ENCODE measurements at places on chromosomes 11 and 22.

GRCh38 chr22:44823396-44823795, 71.0 kb downstream of the ARHGAP8 start:
- no peak for DNase-seq

GRCh38 chr22:41801886-41802285, 1.4 kb downstream of the CCDC134 start:
- no peak for DNase-seq

DNA sequence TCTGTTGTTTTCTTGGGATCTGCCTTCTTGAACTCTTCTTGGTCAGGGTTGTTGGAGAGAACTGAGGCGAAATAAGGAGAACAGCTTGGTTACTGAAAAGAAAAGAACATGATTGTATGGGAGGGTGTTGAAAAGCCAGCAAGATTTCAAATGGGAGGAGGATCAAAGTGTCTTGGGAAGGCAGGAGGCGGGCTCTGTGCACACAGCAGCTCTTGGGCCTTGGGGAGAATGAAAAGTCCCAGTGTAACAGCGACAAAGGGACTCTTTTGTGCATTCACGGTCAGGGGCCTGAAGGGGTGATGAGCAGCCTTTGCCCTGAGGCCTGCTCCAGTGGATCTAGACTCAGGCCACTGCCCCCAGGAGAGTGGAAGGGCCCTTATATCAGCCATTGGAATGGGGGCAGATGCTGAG, 135.4 kb downstream of the ADAMTS15 start:
- no peak for DNase-seq

GRCh38 chr11:12276356-12276755, 101.0 kb upstream of the PARVA start:
- DNase-seq = no peak

- no peak for DNase-seq
Observed at GRCh38 chr11:96256215-96257011, 86.6 kb downstream of the MAML2 start.

DNA sequence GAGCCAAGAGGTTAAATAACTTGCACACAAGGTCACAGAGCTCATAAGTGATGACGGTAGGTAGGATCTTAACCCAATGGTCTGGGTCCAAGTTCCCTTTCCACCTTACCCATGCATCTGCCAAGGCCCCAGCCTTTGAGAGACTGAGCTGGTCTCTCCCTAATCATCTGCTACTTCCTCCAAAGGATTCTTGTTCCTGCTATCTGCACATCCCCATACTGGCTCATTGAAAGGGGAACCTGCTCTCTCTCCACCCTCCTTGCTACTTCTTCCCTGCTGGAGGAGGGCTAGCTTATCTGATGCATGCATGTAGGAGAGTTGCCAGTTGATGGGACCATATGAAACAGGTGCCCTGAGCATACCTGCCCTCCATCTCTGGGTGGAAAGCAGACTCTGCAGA, 47.7 kb downstream of the COMMD9 start:
- no peak for DNase-seq

DNA sequence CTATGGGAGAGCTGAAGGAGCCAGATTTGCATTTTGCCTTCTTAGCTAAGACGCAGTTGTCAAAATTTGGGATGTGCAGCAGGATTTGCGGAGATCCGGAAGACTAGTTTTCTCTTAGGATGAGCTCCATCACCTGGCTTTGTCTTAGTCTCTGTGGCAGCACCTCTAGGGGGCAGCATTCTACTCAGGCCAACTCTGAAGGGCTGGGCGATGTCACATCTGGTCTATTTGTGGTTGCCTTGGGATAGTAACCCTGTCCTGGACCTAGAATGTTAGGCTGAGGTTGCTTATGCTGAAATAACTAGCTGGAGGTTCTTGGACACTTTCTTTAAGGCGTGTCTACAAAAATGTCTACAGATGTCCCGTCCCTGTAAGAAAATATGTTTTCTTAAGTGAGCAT, 116.2 kb downstream of the FAT3 start:
- no peak for DNase-seq

GRCh38 chr11:112178936-112179335, 3.6 kb downstream of the BCO2 start:
- no peak for DNase-seq

DNA sequence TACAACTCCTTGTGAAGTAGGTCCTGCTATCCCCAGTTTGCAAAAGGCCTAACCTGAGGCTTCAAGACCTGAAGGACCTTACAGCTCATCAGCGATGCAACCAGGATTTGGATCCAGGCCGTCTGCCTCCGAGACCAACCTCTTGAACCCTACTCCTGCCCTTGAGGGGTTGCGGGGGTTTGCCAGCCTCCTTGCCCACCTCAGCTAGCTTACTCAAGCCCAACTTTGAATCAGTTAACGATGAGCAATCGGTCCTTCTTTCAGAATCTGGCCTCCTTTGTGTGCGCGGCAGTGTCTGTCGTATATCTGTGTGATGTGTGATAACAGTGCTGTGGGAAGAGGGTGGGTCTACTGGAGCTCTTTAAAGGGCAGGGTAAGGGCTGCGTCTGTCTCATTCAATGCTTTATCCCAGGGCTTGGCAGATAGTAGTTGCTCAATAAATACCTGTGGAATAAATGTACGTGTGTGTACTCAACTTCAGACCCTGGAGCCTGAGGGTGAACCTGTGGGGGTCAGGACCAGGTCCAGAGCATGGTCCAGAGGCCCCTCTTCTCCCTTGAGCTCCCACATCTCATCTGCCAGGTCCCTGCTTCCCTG, 3.2 kb downstream of the CHRM1 start:
- no peak for DNase-seq

- no peak for DNase-seq
Observed at GRCh38 chr11:68231621-68232020, 18.5 kb upstream of the KMT5B start.

GRCh38 chr11:72227316-72228228, 3.0 kb downstream of the INPPL1 start:
- no peak for DNase-seq

GRCh38 chr11:35139722-35140282, 831 bp downstream of the CD44 start:
- no peak for DNase-seq

DNA sequence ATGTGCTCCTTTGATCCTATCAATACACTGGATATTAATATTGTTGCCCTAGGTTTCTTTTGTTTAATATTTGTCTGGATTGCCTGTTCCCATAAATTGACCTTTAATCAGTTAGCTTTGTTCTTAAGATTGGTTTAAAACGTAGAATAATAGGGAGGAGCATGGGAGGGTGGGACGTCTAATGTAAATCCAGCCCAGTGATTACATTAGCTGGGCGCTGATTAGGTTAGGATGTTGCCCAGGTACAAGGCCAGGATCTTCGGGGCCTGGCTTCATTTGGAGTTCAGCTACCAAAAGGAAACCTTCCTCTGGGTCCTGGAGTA, at the start of gene SRSF8:
SRSF8 (plus strand) TSS at position 204 of the 323 bp plus-strand sequence. CDS start 308 bp downstream, outside the sequence.
- DNase-seq = peak; percentile 28

DNA sequence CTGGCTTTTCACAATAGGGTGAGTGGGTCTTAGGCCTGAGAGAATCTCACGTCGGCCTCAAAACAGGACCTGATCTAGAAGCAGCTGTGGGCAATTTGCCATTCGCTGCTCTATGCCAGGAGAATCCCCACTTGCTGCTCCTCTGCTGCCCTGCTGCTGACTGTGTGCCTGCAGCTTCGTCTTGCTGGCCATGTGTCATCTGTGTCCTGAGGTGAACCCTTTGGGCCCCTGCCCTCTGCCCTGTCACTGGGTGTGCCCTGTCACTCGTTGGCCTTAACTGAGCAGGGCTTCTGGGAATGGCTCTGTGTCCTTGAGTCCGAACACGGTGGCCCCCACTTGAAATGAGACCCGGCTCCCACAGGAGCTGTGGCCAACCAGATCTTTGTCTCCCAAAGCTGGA, 6.2 kb downstream of the NAA40 start:
- DNase-seq = no peak

DNA sequence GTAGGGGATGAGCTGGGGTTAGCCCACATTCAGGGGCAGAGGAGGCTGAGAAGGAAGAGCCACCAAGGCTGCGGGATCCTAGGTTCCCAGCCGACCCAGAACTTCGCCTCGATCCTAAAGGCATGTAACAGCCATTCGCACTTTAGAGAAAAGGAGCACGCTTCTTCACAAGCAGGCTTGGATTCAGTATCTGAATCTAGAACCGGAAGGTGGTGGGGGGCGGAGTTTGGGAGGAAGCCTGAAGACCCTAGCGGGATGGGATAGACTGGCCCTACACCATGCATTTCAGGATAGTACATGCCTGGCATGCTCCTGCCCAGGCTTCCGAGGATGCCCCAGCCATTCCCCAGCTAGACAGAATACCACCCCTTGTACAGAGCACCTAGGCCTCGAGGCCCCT, 4.4 kb downstream of the SCARF2 start:
- no peak for DNase-seq

DNA sequence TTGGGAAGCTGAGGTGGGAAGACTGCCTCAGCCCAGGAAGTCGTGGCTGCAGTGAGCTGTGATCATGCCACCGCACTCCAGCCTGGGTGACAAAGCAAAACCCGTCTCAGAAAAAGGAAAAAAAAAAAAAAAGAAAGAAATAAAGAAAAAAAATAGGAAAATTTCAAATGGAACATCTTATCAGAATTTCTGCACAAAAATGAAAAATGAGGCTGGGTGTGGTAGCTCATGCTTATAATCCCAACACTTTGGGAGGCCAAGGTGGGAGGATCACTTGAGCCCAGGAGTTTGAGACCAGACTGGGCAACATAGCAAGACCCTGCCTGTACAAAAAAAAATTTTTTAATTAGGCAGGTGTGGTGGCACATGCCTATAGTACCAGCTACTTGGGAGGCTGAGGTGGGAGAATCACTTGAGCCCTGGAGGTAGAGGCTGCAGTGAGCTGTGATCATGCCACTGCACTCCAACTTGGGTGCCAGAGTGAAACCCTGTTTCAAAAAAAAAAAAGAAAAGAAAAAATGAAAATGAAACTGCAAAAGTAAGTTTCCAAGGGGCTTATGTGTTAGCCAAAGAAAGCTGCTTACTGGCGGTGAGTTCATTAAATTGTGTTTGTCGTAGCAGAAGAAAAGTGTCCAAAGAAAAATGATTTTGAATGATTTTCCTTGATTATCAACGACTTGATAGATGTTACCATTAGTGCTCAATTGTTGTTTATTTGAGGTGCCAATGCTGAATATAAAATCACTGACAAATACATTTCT, 7.5 kb upstream of the CRKL start:
- no peak for DNase-seq

DNA sequence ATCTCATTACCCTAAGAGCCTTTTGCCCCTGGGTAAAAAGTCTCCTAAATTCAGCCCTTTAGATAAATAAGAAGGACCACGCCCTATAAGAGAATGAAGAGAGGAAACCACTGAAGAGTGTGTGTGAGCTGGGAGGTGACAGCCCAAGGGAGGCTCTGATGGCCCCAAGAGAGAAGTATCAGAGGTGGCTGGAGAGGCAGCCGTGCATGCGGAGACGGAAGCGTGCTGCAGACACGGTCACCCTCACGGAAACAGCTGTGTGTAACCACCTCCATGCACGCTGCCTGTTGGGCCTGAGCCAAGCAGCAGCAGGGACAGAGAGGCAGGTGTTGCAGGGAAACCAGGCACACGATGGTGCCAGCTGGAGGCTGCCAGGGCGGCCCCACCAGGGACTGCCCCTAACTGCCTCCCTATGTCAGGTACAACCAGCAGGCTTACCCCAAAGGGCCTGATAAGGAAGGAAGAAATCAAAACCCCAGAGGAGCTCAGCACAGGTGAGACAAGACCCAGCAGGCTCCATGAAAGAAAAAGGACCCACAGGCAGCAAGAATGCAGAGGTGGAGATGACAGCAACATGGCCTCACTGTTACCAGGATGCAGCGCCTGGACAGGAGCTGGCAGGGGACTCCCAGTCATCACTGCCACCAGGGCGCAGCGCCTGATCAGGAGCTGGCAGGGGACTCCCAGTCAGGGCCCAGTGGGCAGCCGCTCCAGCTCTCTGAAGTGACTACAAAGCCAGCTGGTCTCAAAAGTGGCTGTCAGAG, 7.8 kb downstream of the LARGE2 start:
- peak; percentile 90 for DNase-seq

DNA sequence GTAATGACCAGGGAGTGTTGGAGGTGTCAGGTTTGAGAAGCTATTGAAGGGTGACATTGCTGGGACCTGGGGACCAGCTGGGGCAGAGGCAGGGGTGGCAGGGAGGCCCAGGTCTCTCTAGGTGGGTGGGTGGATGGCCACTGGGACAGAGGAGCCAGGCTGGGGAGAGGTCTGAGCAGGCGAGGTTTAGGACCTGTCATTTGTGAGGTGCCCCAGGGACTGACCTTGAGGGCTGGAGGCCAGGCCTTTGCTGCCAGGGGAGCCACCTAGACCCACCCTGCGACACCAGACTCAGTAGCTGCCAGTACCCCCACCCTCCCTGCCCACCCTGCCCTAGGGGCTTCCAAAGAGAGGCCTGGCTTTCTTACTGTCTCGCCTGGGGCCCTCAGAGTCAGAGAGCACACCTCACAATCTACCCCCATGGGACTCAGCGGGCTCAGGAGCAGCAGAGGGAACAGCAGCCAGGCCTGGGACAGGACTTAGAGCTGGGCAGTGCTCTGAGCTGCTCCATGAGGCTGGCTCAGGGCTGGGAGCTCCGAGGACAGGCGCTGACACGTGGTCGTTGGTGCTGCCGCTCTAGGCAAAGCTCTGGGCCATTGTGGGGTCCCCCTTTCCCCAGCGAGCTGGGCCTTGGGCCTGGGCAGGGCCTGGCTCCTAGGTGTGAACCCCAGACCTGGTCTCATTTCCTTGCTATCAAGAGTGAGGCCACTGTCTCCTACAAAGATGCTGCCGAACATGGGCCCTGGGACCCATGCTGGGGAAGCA, 28.6 kb upstream of the PPARA start:
- DNase-seq = no peak

- no peak for DNase-seq
Observed at GRCh38 chr11:118670063-118670462, 9.4 kb downstream of the TREH start.
